Choroid plexus epithelial cell (primary cell): ENCODE measurements at places on chromosomes 2 and 18.
A peak's percentile ranks its signal among the peaks of the same experiment; 100 is the strongest.

DNA sequence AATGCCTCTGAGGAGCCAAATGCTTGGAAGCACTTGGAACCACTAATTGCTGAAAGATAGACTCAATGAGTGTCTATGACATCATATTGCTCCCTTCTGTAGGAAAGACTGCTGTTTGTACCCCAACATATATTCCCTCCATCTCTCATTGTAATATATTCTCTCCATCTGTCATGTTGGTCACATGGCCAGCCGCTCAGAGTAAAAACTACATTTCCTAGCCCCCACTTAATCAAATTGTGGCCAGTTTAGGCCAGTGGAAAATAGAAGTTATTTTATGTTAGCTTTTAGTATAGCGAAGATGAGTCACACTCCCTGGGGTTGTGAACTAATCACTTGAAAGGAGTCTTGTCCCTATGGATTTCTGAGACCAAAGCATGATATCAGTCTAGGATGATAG, 160.2 kb downstream of the HNMT start:
- no peak for DNase-seq

GRCh38 chr2:515441-516127, 161.6 kb downstream of the TMEM18 start:
- no peak for DNase-seq

DNA sequence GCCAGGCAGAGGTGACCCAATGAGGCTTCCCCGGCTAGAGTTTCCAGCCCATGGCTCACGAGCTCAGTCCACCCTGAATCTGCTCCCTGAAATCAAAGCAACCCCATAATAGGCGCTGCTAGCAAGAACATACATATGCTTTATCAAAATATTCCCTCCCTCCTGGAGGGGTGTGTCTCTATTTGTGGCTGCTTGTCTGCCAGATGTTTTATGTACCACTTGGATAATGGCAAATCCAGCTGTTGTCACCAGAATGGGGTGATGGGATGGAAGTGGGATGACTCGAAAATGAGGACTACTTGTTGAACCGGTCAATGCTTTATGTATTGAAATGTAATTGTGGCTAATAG, 152.0 kb downstream of the GALNT14 start:
- no peak for DNase-seq

- no peak for DNase-seq
These were observed 1149.3 kb upstream of the CDH2 start for GRCh38 chr18:29326214-29326613.

GRCh38 chr2:27134781-27135477, 493 bp upstream of the PREB start:
- no peak for DNase-seq

DNA sequence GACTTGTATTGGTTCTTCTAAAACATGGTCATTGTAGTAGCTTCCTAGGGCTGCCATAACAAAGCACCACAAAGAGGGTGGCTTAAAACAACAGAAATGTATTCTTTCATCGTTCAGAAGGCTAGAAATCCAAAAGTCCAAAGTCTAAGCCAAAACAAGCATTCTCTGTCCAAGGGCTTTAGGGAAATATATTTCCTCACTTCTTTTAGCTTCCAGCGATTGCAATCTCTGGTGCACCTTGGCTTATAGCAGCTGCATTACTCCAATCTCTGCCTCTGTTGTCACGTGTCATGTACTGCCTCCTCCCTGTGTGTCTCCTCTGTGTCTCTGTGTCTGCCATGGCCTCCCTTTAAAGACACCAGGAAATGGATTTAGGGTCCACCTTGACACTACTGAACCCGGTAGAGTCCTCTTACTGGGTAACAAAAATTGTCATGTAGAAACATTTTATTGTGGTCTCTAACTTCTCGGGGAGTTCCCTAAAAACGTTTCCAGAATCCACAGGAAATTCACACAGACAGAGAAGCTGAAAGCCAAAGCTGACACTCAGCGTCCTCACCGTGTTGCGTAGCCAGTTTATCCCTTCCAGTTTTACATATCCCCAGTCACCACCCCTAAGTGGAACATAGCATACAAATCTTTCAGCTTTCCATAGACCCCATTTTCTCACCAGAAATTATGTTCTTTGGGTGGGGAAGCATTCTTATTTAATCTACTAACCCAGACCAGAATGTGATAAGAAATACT, 20.7 kb upstream of the TTN start:
- DNase-seq = no peak

DNA sequence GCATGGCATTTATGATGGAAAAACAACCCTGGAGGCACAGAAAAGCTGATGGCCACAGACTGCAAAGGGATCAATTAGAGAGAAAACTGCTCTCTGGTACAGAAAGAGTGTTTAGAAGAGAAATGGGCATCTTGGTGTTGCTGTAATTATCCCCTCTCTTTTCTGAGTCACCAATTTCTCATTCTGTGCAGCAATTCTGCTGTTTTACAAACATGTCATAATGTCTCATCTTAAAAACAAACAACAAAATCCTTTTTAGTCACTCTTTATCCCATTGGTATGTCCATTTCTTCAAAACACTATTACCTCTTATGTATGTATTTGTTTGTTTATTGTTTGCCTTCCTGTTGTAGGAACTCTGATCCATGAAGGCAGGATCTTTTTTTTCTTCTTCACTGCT, 73.9 kb upstream of the HK2 start:
- no peak for DNase-seq

GRCh38 chr2:225602205-225602604, 202.7 kb downstream of the NYAP2 start:
- DNase-seq = no peak

DNA sequence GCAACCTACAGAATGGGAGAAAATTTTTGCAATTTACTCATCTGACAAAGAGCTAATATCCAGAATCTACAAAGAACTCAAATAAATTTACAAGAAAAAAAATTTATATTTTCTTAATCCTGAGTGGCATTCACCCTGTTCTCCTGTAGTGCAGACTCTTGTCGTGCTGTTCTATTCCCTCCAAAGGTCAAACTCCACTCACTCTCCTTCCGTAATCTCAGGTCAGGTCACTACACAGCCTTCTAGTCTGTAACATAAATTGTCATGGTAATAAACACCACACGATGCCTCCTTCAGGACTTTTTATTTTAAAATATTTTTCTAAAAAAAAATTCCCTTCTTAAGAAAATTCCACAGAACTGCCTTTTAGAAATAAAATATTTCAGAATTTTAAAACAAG, 417.9 kb upstream of the GCFC2 start:
- no peak for DNase-seq

- DNase-seq = no peak
These were observed 152.4 kb upstream of the NCK2 start for GRCh38 chr2:105592288-105592687.

DNA sequence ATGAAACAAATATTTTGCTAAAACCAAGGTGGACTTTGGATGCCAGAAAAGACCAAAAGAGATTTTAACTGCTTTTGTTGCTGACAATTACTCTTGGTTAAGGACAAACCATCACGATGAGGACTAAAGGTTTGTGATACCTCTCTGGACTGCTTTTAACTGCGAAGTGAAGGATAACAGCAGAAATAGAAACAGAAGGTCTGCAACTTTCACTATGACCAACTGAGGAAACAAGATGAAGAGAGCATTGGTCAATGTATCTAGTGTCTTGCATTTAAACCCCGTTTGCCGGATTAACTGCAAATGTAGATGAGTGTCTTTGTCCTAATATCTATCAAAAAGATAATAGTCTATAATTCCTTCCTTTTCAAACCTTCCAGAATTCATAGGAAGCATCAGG, 541.7 kb downstream of the ERBB4 start:
- no peak for DNase-seq

DNA sequence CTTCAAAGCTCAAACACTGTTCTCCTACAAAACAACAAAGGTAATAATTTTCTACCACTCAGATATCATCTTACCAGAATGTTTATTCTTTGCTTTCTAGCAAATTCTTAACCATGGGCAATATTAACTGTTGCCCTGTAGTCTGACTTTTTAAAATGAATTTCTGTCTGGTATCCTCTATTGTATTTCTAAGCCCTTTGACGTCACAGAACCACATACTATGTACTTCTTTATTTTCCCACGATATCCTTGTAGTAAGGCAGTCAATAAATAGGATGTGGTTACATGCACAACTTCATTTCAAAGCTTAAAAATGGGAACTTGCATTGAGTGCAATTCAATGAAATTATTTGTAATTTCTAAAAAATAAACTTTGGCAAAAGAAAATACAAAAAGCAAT, 58.7 kb downstream of the THADA start:
- peak; percentile 49 for DNase-seq

- no peak for DNase-seq
These were observed 80.9 kb upstream of the PKDCC start for GRCh38 chr2:41966920-41967319.

DNA sequence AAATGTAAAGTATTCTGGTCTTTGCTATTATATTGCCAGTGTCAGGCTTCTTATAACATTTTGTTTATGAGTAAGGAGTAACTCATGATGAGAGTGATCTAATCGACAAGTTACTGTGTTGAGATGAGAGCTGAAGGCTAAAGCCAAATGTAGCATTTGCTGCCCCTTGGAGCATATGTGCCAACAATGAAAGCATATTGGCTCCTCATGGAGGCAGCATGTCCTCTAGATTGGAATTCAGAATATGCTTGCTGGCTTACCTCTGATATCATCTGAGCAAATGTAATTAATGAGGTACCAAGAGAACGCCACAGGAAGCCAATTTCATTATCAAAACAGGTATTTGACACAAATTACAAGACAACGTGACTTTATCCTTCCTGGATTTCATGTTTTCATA, 781.1 kb upstream of the FSHR start:
- no peak for DNase-seq
